ENCODE measurements at places on chromosomes 7 and 10. TPM values are rescaled to one million over a fixed set of nuclear protein-coding genes. Genes with fewer than 3 reads are reported as not detected.

The CALML5 gene
- polyA plus RNA-seq = not detected

GRCh38 chr7:159102681-159103381 is 41.8 kb downstream of the VIPR2 start:
- DNase-seq = no peak

- no peak for DNase-seq
Observed at GRCh38 chr10:132884041-132884440, 58.3 kb downstream of the CFAP46 start.

GRCh38 chr7:116089293-116089692 is 58.7 kb upstream of the TFEC start:
- no peak for DNase-seq

DNA sequence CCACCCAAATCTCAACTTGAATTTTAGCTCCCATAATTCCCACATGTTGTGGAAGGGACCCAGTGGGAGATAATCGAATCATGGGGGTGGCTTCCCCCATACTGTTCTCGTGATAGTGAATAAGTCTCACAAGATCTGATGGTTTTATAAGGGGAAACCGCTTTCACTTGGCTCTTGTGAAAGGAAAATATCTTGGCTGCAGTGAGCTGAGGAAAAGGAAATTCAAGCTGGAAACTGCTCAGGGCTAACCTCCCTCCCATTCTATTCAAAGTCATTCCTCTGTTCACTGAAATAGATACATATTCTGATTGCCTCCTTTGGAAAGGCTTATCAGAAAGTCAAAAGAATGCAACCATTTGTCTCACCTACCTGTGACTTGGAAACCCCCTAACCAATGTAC is 15.8 kb downstream of the CYCS start:
- DNase-seq = no peak

Data from right renal pelvis (tissue), 4 donors.